ENCODE measurements at places on chromosomes 3 and 15. TPM values are rescaled to one million over a fixed set of nuclear protein-coding genes. Genes with fewer than 3 reads are reported as not detected.

FILIP1L gene
- total RNA-seq: 0.82 TPM

- no peak overlapping the region for H3K4me3 ChIP-seq
- no peaks in the 10 kb centered on the region for H3K27me3 ChIP-seq
- H3K36me3 ChIP-seq: no peaks in the 10 kb centered on the region
- H3K27ac ChIP-seq: no peak overlapping the region
- H3K4me1 ChIP-seq: peaks cover 12% of the 10 kb centered on the region
- no peak for DNase-seq
Measured at GRCh38 chr3:157109267-157110141, 50.4 kb downstream of the CCNL1 start.

KLHL6 gene
- 29.3 TPM for total RNA-seq

GCSAM gene
- total RNA-seq: 21.2 TPM

DNA sequence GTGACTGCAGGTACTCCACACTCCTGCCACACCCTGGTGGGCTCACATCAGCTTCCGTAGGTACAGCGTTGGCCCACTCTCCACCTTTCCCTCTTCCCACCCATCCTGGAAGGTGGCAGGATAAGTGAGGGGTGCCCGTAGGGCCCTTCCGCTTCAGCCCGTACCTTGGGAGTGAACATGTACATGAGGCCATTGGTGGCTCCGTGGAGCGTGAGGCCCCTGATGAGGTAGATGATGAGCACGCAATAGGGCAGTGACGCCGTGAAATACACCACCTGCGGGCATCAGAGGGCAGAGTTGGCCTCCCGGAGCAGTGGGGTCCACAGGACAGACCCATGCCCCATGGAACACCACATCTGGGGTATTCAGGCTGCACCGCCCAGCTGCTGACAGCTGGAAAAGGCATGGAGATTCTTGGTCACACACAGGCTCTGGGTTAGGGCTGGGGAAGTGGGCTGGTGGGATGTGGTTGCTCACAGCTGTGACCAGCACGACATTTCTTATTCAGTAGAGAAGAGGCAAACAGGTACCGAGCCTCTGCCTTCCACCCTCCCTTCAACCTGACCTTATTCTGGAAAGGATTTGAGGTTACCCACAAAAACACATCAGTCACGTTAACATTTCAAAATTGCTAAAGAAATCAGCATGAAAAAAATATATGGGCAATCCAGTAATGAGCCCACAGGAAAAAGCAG lies 23.8 kb downstream of the SLC6A20 start:
- DNase-seq: no peak
- peaks cover 28% of the 10 kb centered on the region for H3K4me1 ChIP-seq
- H3K27me3 ChIP-seq: peaks cover 10% of the 10 kb centered on the region
- H3K4me3 ChIP-seq: peak overlapping the region; percentile 61
- H3K36me3 ChIP-seq: no peaks in the 10 kb centered on the region
- H3K27ac ChIP-seq: no peak overlapping the region

DNA sequence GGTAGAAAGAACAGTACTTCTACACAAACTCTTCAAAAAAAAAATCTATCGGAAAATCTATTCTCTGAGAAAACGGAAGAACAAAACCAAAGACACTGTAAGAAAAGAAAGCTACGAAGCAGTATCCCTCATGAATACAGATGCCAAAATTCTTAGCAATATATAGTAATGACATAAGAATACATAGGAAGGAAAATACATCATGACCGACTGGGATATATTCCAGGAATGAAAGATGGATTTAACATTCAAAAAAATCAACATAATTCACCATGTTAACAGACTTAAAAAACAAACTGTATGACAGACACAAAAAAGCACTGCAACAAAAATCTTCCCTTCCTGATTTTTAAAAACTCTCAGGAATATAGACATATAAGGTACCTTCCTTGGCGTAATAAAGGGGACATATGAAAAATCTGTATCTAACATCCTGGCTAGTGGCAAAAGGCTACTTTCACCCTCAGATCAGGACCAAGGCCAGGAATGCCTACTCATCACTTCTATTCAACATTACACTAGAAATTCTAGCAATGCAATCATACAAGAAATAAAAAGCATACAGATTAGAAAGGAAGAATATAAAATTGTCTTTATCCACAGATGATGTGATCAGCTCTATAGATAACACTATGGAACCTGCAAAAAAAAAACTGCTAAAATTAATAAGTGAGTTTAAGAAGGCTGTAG lies 77.6 kb upstream of the XXYLT1 start:
- H3K27me3 ChIP-seq: no peaks in the 10 kb centered on the region
- H3K4me1 ChIP-seq: peaks cover 24% of the 10 kb centered on the region

- DNase-seq: no peak
- no peak overlapping the region for H3K27ac ChIP-seq
- no peaks in the 10 kb centered on the region for H3K27me3 ChIP-seq
- no peaks in the 10 kb centered on the region for H3K36me3 ChIP-seq
- H3K4me3 ChIP-seq: no peak overlapping the region
Measured at GRCh38 chr3:106877627-106878026, 499.6 kb upstream of the CCDC54 start.

POPDC2 gene
- 4.3 TPM for total RNA-seq

DNA sequence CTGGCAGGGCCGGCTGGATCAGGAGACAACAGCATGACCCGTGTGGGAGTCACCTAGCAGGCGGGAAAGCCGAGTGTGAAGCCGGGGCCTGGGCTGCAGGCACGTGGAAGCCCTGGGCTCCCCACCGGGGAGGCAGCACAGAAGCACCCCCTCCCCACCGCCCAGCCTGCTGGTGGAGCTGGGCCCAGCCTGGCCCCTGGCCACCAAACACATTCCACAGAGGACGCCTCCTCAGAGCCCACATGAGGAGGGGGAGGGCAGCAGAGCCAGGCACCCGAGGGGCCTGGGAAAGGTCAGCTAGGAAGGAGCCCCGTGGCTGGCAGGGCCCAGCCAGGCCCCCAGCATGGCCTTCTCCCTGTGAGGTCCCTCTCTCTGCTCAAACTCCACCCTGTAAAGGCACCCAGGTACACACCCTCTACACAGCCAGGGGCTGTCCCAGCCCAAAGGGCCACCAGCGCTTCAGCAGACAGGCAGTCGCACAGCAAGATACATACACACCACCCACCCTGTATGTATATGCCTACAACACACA lies 4.5 kb downstream of the PLXNB1 start:
- H3K36me3 ChIP-seq: no peaks in the 10 kb centered on the region
- H3K27ac ChIP-seq: no peak overlapping the region
- H3K4me1 ChIP-seq: peaks cover 23% of the 10 kb centered on the region
- no peak for DNase-seq

CPNE4 gene
- total RNA-seq: 0.55 TPM

GRCh38 chr3:5692446-5692845 lies 504.9 kb downstream of the EDEM1 start:
- no peaks in the 10 kb centered on the region for H3K27me3 ChIP-seq
- H3K4me1 ChIP-seq: no peaks in the 10 kb centered on the region
- no peak overlapping the region for H3K4me3 ChIP-seq

GPR149 gene
- total RNA-seq: not detected

OTOL1 gene
- not detected for total RNA-seq

DNA sequence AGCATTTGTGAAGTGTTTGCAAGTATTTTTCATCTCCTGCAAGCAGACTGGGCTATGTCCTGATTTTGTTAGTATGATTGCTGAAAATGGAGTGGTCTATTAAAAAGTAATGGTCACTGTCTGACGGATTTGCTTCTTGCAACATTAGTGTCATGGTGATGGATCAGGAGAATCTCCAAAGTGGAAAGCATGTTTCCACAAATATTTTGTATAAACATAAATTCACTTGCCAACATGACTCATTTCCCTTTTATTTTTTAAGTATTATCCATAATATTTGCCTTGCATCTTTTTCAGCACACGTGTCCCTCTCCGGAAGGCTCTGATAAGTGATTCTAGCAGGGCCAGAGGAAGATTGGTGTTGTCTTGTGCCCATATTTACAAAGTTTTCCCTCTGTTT lies 27.4 kb upstream of the CACNA2D3 start:
- no peak overlapping the region for H3K4me3 ChIP-seq
- H3K36me3 ChIP-seq: no peaks in the 10 kb centered on the region
- no peak for DNase-seq
- H3K4me1 ChIP-seq: peaks cover 2% of the 10 kb centered on the region
- no peak overlapping the region for H3K27ac ChIP-seq

CHRNA7 gene
- total RNA-seq: 0.20 TPM

DNA sequence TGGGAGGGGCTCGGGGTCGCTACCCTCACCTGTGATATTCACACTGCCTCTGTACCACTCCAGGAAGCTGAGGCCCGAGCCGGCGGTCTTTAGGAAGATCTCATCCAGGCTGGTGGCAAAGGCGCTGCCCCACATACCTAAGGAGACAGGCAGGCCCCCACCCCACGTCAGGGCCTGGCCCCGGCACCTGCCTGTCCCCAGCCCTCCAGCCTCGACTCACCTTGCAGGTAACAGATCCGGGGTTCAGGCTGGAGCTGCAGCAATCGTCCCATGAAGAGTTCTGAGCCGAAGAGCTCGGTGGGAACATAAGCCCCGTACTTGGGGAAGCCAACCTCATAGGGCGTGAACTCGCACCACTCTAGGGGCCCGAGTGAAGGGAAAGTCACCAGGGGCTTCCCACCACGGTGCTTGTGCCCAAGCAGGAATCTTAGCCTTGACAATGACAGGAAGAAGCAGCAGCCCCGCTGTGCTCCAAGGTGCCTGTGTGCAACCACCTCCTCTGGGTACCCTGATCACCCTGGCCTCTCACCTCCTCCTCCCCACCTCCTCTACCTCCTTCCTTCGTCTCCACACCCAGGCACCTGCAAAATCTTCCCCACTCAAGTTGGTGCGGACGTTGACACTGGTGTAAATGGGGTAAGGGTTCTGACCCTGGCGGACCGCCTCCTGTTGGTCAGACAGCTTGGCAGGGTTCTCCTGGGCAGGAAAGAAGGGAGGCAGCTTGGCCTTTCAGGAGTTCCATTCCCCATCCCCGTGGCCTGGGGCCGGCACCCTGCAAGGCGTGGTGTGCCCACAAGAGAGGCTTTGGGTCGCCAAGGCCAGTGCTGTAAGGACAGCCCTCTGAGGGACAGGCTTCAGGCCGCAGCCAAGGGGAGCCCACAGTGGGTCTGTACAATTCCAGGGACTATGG lies 10.6 kb downstream of the PLA2G4F start:
- H3K4me3 ChIP-seq: no peak overlapping the region
- H3K4me1 ChIP-seq: peaks cover 2% of the 10 kb centered on the region
- no peaks in the 10 kb centered on the region for H3K36me3 ChIP-seq
- H3K27me3 ChIP-seq: peaks cover 25% of the 10 kb centered on the region

- no peak overlapping the region for H3K27ac ChIP-seq
- H3K36me3 ChIP-seq: peaks cover 5% of the 10 kb centered on the region
- H3K4me1 ChIP-seq: peaks cover 14% of the 10 kb centered on the region
- no peak for DNase-seq
Measured at GRCh38 chr3:126360714-126361060, 3.5 kb upstream of the KLF15 start.

- no peak for DNase-seq
- H3K4me3 ChIP-seq: no peak overlapping the region
- no peaks in the 10 kb centered on the region for H3K36me3 ChIP-seq
Measured at GRCh38 chr3:132016061-132017041, 18.5 kb downstream of the CPNE4 start.

- no peak for DNase-seq
- H3K4me3 ChIP-seq: no peak overlapping the region
- H3K4me1 ChIP-seq: peaks cover 26% of the 10 kb centered on the region
- H3K27me3 ChIP-seq: no peaks in the 10 kb centered on the region
Measured at GRCh38 chr15:79863886-79864285, 32.9 kb downstream of the MTHFS start.

- H3K4me3 ChIP-seq: peak overlapping the region; percentile 4
- no peak for DNase-seq
- H3K36me3 ChIP-seq: no peaks in the 10 kb centered on the region
- H3K27me3 ChIP-seq: peaks cover 20% of the 10 kb centered on the region
- no peak overlapping the region for H3K27ac ChIP-seq
Measured at GRCh38 chr3:17811646-17812045, 69.2 kb upstream of the TBC1D5 start.

GMPS gene
- 48.2 TPM for total RNA-seq

DNA sequence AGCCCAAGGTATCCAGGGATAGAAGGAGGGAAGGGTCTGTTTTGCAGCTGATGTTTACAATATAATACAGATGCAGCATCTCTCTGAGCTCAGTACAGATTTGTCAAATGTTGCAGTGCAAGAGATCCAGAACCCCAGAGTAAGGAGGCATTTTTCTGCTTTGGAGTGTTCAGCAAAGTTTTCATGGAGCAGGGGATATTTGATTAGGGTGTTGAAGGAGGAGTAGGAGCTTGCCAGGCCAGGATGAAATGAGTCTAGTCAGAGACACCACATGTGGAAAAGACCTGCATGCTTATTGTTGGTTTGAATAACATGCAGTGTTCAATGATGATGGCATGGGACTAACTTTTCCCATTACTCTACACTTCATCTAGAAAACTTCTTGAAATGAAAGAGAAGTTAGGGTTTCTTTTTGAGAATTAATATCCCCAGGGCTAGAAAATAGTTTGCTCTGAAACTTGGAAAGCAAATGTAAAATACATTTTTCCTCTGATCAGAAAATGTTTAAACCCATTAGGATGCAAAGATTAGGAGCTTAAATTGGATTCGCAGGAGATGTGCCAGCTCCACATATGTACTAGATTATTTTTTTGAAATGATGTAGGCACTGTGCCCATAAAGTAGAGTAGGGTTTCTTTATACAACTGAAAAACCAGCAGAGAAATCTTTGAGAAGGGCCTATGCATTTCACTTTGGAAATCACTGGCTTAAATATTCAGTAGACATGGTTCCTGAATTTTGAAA lies 243.8 kb downstream of the CACNA2D3 start:
- no peaks in the 10 kb centered on the region for H3K4me1 ChIP-seq
- no peak overlapping the region for H3K4me3 ChIP-seq
- no peak overlapping the region for H3K27ac ChIP-seq
- peaks cover 11% of the 10 kb centered on the region for H3K27me3 ChIP-seq
- H3K36me3 ChIP-seq: no peaks in the 10 kb centered on the region

IGDCC3 gene
- not detected for total RNA-seq

GRCh38 chr3:194259982-194260766 lies 91.0 kb downstream of the CPN2 start:
- H3K4me1 ChIP-seq: peaks cover 13% of the 10 kb centered on the region
- H3K27ac ChIP-seq: no peak overlapping the region
- H3K27me3 ChIP-seq: no peaks in the 10 kb centered on the region
- no peak for DNase-seq
- H3K36me3 ChIP-seq: no peaks in the 10 kb centered on the region

DNA sequence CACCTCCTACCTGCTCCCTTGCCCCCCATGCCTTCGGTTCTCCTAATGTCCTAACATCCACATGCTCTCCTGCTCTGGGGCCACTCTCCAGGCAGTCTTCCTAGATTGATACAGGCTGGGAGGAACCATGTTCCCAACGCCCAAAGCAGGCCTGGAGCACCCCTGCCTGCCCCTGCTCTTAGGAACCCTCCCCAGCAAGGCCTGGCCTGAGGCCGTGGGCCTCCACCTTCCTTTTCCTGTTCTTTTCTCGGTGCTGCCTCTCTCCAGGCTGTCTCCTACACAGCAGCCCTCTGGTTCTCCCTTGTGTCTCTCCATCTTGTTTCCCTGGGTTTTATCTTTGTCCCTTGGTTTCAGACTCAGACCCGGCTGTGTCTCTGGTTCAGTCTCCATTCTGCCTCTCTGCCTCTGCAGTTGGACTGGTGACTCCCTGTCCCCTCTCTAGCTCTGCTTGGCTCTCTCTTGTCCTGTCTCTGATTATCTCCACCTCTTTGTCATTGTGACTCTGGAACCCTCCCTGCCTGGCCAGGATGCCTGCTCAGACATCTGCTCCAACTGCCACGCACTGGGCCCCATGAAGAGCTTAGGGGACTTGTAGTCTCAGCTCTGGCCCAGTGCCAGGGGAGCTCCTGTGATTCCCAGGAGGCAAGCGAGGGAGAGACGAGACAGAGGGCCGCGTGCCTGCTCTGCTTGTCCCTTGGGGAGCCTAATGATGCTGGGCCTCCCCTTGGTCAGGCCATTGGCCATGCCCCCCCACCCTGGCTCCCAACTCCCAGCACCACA lies 26.0 kb upstream of the RPL29 start:
- H3K27ac ChIP-seq: peak overlapping the region; percentile 83
- H3K4me3 ChIP-seq: no peak overlapping the region
- peaks cover 30% of the 10 kb centered on the region for H3K4me1 ChIP-seq
- H3K36me3 ChIP-seq: no peaks in the 10 kb centered on the region
